ENCODE measurements at places on chromosomes 12 and 14.

DNA sequence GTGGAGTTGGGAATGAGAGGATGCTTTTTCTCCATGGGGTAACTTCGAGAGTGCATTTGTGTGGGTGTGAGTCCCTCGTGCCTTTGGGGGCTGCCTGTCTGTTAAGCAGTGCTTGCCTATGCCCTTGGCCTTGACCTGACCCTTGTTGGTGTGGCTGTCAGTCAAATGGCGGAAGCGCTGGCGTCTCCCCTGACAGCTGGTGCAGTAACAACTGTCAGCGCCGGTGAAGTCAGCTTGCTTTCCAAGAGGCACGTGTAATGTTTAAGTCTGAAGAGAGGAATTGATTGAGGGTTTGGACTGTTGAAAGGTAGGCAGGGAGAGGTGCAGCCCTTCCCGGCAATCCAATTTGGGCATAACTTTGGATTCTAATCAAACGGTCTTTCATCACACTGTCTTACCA, 211.3 kb downstream of the AACS start:
- no peak for DNase-seq

DNA sequence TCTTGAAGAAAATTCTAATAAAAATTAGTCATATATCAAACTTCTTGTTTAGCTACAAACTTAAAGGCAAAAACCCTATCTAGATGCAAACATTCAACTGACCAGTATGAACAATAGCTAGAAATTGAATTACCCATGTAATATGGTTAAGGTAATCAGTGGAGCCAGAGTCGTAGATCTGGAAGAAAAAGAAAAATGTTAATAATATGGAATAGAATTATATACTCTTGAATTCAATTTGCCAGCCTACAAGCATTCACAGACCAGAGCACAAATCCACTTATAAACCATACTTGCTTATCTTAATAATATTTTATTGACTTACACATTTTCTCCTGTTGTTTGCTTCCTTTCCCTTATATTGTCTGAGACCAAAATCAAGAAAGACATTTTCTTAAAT, 7.7 kb upstream of the HEATR5A start:
- DNase-seq: no peak

GRCh38 chr12:77016606-77017005, 48.8 kb downstream of the E2F7 start:
- no peak for DNase-seq

DNA sequence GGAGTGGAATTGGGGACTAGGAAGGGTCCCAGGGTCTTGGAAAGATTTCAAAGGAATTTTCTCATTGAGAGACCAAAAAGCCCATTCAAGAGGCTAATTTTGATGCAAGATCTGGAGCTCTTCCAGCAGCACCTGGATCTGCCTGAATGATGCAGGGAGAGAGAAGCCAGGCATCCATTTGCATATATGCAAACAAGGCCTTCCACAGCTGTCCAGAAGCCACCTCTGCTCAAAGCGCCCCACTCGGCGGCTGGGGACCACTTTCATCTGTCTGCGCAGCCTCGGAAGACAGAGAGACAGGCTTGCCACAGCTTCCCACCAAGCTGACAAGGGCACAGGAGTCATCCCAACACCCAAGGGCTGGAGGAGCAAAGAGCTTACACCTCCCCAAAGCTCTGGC, 295.6 kb downstream of the DPF3 start:
- DNase-seq: no peak

DNA sequence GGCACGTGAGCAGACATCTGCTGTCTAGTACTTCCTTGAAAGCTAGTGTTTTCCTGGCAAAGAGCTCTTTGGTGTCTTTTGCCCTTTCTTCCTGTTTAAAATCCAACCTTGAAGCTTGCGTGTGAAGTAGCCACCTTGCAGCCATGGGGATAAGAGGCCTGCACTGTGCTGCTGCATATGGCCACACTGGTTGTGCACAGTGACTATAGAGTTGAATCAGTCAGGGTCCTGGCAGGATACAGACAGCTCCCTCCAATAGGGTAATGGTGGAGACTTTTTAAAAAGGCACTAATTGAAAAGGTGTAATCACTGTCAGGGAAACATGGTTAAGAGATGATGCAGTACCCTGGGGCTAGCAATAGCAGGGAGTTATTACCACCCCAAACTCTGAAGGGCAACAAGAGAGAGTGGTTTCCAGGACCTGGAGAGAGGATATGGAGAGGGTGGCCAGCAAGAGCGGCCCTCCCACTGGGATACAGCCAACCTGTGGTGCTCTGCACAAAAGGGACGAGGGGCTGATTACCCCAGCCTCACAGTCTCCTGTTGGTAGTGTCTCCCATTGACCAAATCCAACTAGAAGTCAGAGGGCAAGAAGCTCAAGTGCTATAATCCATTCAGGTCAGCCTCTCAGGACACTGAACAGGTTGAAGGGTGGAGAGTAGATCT, 4.8 kb upstream of the GLT8D2 start:
- no peak for DNase-seq

DNA sequence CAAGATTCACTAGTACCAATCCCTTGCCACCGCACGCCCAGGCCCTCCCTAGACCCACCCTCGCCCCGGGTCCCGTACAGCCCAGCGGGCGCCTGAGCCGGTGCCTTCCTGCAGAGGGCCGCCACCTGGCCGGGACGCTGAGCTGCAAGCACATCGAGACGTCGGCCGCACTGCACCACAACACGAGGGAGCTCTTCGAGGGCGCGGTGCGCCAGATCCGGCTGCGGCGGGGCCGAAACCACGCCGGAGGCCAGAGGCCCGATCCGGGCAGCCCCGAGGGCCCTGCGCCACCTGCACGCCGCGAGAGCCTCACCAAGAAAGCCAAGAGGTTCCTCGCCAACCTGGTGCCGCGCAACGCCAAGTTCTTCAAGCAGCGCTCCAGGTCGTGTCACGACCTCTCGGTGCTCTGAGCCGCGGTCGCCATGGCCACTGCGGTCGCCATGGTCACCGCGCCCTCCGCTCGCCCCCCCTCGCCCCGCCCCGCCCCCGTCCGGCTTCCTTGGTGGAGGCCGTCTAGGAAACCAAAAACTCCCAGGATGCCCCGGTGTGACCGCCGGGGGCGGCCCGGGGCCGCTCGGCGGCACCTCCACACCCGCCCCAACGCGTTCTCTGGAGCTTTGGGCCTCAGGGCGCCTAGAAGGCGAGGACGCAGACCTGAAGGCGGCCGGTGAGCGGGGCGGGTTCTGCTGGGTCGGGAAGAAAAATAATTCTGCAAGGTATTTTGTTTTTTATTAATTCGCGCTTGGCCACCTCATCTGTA, 3.7 kb downstream of the REM2 start:
- peak; percentile 48 for DNase-seq

GRCh38 chr12:110379197-110379596, 24.3 kb downstream of the ANAPC7 start:
- DNase-seq: no peak

DNA sequence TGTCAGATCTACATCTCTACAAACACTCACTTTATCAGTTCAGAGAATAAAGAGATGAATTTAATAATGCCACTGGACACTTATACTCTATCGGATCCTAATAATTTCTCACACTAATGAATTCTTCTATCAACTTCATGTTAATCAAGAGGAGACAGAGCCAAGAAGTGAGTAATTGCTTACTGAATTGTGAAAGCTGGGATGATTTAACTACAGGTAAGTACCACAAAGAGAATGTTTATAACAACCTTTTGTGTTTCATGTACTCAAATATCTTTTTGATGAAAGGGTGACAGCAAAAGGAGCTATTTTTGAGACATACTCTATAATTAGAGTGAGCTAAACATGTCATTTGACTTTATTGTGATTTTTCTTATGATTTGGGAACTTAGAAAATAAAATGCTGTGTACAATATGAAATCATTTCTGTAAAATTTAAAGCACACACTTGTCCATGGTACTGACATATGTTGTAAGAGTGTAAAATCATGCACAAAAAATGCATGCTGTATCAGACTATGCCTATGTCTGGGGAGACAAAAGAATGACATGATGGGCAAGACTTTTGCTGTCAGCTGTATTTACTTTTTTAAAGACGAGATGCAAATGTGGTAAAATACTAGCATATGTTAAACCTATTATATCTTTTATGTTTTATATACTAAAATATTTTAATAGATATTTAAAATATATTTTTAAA, 361.2 kb downstream of the CCER1 start:
- DNase-seq: peak; percentile 7

DNA sequence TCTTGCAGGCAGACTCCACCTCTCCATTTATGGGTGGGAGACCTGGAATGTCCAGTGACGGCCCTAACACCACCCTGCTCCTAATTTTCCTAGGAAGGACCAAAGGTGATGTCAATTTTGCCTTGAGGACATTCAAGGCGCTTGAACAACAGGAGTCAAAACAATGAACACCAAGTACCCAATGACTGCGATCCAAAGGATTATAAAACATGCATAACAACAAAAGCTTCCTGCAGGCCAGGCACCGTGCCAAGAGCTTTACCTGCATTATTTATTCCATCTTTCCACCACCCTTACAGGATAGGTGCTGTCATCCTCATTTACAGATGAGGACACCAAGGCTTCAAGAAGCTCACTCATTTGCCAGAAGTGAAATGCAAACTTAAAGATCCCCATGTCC, 15.2 kb upstream of the FOXN3 start:
- DNase-seq: no peak

DNA sequence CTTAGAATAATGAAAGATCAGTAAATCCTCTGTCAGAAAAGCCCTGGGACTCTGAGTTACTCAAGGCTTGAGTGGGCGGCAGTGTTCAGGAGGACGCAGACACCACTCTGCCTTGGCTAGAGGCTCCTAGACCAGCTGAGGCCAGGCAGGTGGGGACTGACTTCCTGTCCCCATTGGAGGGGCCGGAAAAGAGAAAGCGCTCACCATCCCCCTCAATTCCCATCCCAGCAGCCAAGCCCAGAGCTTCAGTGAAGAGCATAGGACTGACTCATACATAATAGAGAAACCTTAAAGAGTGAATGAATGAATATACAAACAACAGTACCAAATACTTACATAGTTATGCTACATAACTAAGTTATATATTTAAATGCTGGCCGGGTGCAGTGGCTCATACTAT, 62.0 kb downstream of the PLEKHG7 start:
- peak; percentile 53 for DNase-seq

GRCh38 chr14:74936731-74937130, 13.7 kb upstream of the RPS6KL1 start:
- DNase-seq: no peak

- no peak for DNase-seq
These were observed 387.8 kb downstream of the SOX5 start for GRCh38 chr12:23561364-23562345.

- no peak for DNase-seq
These were observed 30.5 kb downstream of the ANAPC7 start for GRCh38 chr12:110373025-110373424.

DNA sequence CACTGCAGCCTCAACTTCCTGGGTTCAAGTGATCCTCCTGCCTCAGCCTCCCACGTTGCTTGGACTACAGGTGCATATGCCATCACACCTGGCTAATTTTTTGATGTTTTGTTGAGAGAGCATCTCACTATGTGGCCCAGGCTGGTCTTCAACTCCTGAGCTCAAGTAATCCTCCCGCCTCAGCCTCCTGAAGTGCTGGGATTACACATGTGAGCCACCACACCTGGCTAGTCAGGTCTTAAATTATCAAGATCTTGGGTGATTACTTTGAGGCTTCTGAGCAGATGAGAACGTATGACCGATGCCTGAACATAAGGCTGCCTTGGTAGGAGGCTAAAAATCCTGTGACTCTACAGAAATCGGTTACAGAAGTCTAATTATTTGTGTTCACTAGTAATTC, 53.0 kb upstream of the FRS2 start:
- no peak for DNase-seq

GRCh38 chr12:51421266-51421884, 3.3 kb upstream of the SLC4A8 start:
- DNase-seq: peak; percentile 67

DNA sequence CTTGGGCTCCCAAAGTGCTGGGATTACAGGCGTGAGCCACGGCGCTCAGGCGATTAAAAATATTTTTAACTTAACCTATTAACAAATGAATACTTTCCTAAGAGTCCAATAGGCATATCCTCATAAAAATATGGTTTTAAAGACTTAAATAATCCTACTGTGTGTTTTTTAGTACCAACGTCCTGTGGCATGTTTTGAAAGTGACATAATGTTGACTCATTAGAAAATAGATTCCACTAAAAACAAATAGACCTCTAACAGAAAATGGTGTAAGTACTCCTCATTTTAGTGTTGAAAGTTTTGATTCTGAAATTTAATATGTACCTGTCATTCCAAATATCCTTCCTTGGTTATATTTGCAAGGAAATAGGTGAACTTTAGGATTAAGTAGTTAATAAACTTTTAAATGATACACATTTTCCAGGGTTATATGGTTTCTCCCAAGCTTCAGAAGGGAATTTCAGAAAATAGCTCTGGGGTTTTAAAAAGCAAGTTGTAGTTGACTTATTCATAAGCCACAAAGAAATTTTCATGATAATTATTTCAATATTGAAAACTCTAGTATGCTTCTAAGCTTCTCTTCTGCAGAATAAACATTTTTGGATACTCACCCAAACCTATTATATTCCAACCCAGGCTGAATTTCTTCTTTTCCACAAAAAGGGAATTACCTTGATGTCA, 12.1 kb upstream of the LUM start:
- no peak for DNase-seq

GRCh38 chr12:29796823-29797263, 13.1 kb upstream of the TMTC1 start:
- DNase-seq: peak; percentile 93

GRCh38 chr14:68939181-68939892, 39.8 kb downstream of the ACTN1 start:
- DNase-seq: peak; percentile 18

DNA sequence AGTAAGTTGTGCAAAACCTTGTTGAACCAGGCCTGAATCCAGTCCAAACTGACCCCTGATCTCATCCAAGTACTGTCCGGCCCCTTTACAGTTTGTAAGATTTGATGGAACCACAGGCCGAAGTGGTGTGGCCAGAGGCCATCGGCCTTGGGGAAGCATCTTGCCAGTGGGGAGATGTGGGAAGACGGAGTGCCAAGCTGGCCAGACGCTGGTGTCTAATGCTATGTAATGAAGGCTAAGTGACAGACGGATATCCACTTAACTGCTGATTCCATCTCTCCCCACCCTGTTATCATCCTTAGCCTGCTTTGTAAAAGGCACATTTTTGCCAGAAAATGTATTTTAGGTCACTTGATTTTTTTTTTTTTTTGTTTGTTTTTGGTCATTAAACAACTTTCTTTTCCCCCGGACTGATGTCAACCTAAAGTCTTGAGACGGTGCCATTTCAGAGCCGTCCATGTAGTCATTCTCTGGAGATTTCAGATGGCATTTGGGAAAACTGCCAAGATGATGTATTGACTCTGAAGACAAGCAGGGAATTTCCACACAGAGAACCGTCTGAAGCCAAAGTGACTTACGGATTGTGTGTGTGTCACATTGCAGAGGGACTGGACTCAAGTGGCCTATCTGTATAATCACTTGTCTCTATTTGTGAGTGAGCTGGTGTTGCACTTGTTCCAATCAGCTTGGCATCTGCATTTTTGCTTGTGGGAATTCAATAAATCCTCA, 86.5 kb upstream of the MANSC4 start:
- DNase-seq: peak; percentile 39

Data from amniotic epithelial cell (primary cell).